ENCODE measurements at places on chromosomes 4 and X. TPM values are rescaled to one million over a fixed set of nuclear protein-coding genes. Genes with fewer than 3 reads are reported as not detected.

UGT2B11 gene
- not detected for total RNA-seq

NDP gene
- total RNA-seq, result not detected

TRIM75 gene
- total RNA-seq, result not detected

FRMPD3 gene
- total RNA-seq, result not detected

ELMOD2 gene
- 45.0 TPM for total RNA-seq

AR gene
- total RNA-seq, result not detected

KLHL4 gene
- total RNA-seq, result 9.8 TPM

CDKL5 gene
- total RNA-seq, result 8.3 TPM

NEUROG2 gene
- total RNA-seq, result not detected

PCDH7 gene
- 3.6 TPM for total RNA-seq

FAM184B gene
- total RNA-seq, result not detected

GIMD1 gene
- not detected for total RNA-seq

RNF175 gene
- total RNA-seq, result 0.66 TPM

BRS3 gene
- total RNA-seq, result not detected

- no peak for DNase-seq
These were observed 6.1 kb upstream of the SH3BP2 start for GRCh38 chr4:2786794-2787229.

GRCh38 chr4:96603641-96604040 lies 763.7 kb downstream of the PDHA2 start:
- no peak for DNase-seq

GRCh38 chr4:158015241-158015640 lies 157.6 kb downstream of the GASK1B start:
- no peak for DNase-seq

- no peak for DNase-seq
These were observed 131.4 kb upstream of the FRG1 start for GRCh38 chr4:189809241-189809735.

DNA sequence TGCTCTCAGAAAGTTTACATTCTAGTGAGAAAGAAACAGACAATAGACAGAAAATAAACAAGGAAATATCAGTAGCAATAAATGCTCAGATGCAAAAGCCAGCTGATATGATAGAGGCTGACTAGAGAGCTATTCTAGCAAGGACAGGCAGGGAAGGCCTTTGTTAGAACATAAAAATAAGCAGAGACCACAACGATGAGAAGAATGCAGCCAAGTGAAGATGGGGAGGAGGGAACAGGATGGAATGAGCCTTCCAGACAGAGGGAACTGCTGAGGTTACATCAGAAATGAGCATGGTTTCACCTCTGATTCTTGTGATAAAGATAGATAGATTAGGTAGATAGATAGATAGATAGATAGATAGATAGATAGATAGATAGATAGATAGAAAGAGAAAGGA lies 7.6 kb upstream of the SOWAHB start:
- no peak for DNase-seq

DNA sequence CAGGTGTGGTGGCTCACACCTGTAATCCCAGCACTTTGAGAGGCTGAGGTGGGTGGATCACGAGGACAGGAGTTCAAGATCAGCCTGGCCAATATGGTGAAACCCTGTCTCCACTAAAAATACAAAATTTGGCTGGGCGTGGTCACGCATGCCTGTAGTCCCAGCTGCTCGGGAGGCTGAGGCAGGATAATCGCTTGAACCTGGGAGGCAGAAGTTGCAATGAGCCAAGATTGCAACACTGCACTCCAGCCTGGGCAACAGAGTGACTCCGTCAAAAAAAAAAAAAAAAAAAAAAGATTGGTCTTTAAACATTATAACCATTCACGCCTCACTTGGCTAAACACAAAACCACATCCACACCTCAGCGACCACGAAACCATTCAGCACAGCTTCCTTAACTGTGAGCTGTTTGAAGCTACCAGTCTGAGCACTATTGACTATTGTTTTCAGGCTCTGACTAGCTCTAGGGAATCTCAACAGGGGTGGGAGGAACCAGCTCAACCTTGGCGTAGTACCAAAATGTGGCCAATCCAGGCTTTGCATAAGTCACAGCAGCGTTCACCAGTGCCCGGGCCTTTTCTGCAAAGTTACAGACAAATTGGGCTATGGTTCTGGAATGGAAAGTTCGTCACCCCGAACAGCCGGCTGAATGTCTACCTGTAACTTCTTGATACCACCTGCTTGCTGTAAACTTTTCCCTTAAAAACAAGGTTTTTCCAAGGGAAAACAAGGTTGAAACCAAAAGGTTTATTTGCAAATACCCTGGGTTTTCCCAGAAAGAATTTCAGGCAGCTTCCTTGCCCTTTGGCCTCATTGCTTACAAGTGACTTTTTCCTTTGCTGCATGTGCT lies 73.6 kb upstream of the DHX15 start:
- peak; percentile 94 for DNase-seq

DNA sequence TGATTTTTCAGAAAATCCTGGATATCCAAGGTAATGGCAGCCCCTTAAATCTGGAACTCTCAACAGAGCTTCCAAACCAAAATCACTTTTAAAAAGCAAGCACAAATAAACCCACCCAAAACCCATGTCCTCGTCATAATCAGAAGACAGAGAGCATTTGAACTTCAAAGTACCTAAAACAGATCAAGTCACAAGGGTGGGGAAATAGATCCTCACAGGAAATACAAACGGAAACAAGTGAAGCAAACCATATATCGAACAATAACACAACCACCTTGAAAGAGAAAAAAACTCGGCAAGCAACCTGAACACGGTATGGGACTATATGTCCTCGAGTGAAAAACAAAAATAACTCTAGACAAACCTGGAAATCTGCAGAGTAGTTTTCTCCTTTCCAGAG lies 15.9 kb upstream of the CCNQ start:
- DNase-seq, result no peak

DNA sequence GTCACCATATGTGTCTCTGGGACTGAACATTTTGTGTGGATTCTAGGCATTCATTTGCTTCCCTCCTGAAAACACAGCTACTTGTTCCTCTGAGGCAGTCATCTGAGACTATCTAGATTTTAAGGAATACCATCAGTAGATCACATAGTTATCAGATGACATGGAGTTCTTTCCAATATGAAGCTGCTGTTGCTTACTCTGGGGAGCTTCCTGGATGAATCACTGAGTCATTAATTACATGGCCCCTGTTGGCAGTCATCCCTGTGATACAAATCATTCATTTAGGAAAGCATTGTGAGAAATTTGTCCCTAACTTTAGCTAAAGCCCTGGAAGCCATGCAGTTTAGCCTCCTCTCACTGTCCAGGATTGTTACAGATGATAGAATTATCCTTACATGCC lies 98.2 kb upstream of the ARSJ start:
- peak; percentile 74 for DNase-seq

GRCh38 chr4:165461159-165461821 lies 82.5 kb downstream of the CPE start:
- peak; percentile 28 for DNase-seq

DNA sequence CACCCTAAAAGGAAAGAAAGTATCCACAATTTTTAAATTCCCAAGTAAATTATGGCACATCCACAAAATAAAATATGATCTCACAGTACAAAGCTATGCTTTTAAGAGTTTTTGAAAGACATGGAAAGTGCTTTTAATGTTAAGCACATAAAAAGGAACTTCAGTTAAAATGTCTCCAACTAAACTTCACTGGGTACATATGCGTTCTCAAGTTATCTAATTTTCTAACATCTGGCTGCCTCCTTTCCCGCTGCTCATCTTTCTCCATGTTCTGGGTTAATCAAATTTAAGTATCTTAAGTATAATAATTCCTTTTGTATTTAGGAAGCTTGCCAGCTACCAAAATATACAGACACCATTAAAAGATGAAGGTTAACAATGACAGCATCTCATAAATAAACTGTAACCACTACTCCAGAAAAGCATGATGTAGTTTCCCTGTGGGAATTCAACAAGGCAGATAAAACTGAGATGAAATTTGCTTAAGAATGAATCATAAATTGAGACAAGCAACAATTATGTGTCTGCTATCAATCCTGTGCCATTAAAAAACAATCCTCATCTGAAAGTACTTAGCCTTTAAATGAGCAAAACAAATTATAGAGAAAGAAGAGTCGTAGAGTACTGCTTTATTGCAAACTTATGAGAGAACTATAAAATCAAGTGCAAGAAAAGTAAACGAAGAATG lies 25.1 kb downstream of the PRSS12 start:
- DNase-seq, result no peak

- no peak for DNase-seq
These were observed 306.2 kb upstream of the SLIT2 start for GRCh38 chr4:19945501-19945900.

GRCh38 chrX:145865082-145865481 lies 47.5 kb downstream of the SLITRK2 start:
- DNase-seq, result no peak

DNA sequence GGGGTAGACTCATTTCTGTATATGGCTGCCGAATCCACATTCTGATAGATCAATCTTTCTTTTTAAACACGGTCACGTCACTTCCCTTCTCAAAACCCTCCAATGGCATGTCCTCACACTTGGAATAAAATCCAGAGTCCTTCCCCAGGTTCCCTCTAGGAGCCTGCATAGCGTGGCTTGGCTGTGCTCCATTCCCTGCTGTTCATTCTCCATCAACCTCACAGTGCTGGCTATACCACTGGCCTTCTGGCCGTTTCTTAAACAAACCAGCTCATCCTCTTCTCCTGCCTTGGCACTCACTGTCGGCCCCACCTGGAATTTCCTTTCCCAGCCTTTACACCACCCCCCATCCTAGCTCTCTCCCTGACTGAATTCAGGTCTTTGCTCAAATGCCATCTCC lies 77.1 kb downstream of the RBM47 start:
- DNase-seq, result peak; percentile 43

- DNase-seq, result peak; percentile 2
These were observed 204.2 kb upstream of the IL15 start for GRCh38 chr4:141432000-141432712.

DNA sequence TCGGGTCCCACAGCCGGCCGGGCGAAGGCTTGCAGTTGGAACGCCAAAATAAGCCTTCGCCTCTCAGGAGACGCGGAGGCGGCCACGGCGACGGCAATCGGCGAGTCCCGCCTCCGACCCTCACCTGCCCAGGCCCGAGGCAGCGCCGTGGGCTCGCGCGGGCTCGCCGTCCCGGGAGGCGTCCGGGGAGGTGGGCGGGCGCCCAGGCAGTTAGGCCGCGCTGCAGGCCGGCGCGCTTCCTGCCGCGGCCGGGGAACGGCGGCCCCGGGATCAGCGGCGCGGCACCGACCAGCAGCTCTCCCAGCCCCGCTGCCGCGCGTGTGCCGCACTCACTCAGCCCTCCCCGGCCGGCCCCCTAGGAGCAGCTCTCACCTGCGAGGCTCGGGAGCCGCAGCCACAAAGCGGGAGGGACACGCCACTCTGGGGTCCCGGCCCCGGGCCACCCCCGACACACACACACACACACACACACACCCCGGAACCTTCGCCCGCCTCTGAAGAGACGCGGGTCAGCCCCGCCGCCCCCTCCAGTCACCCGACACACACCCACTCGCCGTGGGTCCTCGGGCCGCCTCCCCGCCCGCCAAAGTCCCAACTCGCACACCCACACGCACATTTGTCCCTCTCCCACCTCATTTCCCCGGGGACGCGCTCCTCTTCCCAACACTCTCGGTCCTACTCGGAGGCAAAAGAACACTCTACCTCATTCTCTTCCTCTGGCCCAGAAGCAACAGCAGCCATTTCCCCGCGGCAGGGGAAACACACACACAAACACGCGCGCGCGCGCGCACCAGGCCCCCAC lies at the start of gene CNOT6L:
Gene CNOT6L (minus strand): TSS at position 767 of the 802 bp plus-strand sequence. CDS start 60 bp downstream, at position 707.
- DNase-seq, result peak; percentile 84

DNA sequence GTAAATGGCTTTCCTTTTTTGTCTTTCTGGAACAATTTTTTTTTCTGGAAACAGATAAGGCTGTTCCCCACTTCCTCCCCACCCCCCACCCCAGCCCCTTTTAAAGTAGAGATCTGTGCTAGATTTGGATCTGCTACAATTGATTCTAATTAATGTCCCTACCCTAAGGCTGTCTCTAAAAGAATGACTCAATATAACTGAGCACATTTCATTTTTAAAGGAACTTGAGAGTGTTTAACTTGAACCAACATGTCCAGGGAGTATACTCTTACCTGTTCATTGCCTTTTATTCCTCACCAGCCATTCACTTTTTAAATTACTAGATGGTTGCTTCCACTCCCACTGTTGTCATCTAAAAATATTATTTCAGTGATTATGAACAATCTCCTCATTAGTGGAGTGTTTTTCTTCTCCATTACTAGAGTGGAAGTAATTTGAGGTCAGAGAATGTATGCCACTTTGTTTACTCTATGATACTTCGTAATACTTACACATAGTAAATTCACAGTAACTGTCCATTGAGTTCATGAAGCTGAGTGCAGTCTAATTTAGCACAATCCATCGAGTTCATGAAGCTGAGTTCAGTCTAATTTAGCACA lies 14.1 kb upstream of the CNOT6L start:
- peak; percentile 17 for DNase-seq

DNA sequence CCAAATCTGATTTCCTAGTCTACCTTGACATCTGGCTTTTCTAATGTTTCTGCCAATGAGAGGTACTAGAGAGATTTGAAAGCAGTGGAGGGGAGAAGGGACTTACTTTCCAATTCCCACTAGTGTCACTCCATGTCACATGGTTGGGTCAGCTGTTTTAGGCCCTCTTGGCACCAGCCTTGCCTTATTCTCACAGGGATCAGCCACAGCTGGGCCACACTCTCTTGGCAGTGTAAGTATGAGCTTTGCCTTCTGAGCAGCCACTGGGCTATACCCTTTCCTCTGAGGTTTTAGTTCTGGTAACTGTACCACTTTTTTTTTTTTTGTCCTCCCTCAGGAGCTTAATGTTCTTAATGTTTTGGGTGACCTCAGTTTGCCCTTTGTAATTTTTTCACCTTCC lies 10.2 kb upstream of the ADH1C start:
- DNase-seq, result no peak

DNA sequence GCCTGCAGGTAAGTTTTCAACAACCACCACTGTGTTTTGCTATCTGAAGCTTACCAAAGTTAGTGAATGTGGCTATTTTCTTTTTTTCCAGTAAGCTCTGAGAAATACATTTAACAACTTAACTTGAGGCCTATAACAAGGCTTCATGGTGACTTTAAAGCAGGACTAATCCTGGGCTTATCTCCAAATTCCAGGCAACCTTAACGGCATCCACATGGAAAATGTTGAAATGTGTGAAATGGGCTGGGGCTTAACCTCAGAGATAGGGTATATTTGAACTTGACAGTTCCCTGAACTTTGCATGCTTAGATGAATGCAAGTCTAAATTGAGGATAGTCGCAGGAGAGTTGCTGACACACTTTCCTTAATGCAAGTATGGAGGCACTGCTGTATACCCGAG lies 539.2 kb downstream of the GALNTL6 start:
- no peak for DNase-seq

- no peak for DNase-seq
These were observed 83.4 kb upstream of the KLHL13 start for GRCh38 chrX:118199997-118200396.

- no peak for DNase-seq
These were observed 272.9 kb downstream of the PPP1R2C start for GRCh38 chrX:42505016-42505415.

DNA sequence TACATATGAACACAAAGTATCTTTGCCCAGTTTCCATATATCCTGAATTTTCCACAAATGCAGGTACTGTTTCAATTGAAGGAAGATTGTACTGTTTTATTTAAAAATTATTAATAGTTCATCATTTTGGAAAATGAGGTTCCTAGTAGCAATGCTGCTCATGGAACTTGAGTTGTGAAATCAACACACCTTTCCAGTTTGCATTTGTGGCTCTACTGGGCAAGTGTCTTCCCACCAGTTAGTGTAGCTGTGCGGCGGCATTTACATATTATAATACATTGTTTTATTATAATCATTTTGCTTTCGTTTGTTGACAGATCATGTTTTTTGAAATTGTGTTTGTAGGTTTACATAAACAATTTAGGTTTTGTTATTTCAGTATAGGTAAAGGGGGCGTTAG lies 2.0 kb upstream of the DDX3X start:
- no peak for DNase-seq
